ENCODE measurements at places on chromosomes 7 and 10. TPM values are rescaled to one million over a fixed set of nuclear protein-coding genes. Genes with fewer than 3 reads are reported as not detected.

DNA sequence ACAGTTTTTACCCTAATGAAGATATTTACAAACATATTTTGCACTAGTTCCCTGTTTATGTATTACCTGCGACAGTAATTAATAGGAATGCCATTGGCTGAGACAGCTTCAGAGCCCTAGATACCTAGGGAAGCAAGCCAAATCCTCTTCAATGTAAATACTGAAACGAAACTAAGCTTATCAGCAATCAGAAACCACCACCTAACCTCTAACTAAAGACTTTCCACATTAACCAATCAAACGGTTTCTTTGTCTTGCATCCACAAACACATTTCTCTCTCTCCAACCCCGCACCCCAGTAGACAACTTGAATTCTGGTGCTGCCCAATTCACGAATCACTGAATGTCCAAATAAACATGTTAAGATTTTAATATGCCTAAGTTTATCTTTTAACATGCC, 474.4 kb upstream of the C7orf33 start:
- DNase-seq: no peak

DNA sequence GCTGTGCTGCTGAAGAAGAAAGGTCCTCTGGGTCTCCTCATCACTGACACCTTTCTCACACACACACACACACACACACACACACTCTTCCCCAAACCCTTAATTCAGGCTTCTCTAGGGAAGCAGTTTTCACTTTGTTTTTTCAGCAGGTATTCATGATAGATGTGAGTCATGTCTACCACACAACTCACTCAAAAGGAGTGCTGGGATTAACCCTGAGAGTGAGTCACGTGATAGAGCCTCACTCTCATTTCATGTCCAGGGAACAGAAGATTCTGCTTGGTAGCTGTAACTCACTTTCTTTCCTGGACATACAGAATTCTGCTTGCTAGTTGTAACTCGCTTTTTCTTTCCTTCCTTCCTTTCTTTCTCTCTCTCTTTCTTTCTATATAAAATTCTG, 45.4 kb downstream of the VIM start:
- DNase-seq: no peak

DNA sequence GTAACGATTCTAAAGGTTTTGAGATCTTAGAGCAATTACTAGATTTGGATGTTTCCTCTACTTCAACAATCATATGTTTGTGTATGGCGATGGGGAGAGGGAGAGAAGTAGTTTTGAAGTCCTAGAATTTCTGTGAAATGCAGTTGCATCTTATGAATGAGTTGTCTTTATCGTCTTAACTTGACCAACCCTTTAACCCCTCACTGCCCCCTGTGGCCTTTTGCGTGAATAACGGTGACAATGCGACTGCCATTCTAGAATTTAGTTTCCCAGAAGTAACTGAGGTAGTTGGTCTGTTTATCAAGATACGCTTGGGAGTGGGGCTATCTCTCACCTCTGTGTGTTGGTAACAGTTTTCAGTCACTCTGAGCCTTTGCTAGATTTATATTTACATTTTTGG, 204.6 kb downstream of the HDAC9 start:
- DNase-seq: no peak

The ASB10 gene
- polyA plus RNA-seq: 0.04 TPM

DNA sequence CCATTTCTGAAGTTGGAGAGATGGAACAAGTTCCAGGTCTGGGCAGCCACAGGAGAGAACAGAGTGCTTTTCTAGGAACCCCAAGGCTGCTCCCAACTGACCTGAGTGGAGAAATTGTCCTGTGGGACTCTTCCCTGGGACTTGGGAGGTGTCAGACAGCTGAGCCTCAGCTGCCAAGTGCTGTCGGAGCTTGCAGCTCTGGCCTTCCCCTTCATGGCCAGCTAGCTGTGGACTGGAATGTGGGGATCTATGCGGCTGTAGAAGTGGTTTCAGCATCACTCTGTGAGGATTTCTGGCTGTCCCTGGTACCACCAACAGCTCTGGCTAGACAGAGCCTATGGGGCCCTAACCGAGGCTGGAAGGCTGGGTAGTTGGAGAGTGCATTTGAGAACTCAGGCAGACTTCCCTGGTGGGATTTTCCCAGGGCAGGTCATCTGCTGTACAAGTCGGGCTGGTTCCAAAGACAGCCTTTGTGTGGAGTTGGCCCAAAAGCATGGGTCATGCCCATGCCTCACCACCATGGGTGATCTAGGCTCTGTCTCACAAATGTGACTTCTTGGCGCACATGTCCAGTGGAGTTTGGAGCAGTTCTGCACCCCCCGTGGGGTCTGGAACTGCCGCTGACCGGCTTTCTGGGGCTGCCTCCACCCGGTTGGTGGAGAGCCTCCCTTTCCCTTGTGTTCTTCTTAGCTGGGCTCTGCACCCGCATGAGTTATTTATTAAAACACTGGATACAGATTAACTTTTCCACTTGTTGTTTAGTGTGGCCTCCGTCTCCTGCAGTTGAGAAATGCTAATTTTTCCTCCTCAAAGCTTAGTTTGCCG, 10.9 kb downstream of the SUFU start:
- DNase-seq: peak; percentile 42

DNA sequence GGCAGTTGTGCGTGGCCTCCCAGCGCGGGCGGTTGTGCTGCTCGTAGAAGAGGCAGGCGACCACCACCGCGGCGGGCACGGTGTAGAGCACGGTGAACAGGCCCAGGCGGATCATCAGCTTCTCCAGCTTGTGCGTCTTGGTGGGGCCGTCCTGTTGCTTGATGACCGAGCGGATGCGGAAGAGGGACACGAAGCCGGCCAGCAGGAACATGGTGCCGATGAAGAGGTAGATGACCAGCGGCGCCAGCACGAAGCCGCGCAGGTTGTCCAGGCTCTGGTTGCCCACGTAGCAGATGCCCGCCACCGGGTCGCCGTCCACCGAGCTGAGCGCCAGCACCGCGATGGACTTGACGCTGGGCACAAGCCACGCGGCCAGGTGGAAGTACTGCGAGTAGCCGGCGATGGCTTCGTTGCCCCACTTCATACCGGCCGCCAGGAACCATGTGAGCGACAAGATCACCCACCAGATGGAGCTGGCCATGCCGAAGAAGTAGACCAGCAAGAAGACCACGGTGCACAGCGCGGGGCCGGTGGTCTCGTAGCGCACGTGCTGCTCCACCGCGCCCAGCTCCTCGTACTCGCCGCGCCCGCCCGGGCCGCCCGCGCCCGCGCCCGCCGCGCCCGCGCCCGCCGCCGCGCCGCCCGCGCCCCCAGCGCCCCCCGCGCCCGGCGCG, 2.2 kb downstream of the FZD8 start:
- no peak for DNase-seq

The CFAP43 gene
- 13.4 TPM for polyA plus RNA-seq

The OR2A25 gene
- polyA plus RNA-seq: not detected

Data from renal pelvis (tissue), 12 donors.